ENCODE measurements at places on chromosomes 2 and 18. TPM values are rescaled to one million over a fixed set of nuclear protein-coding genes. Genes with fewer than 3 reads are reported as not detected.

- no peak overlapping the region for H3K27ac ChIP-seq
- H3K4me3 ChIP-seq, result no peak overlapping the region
- no peaks in the 10 kb centered on the region for H3K27me3 ChIP-seq
- no peaks in the 10 kb centered on the region for H3K4me1 ChIP-seq
- peaks cover 26% of the 10 kb centered on the region for H3K36me3 ChIP-seq
Observed at GRCh38 chr2:178491612-178492011, 11.4 kb downstream of the PLEKHA3 start.

- peaks cover 49% of the 10 kb centered on the region for H3K27me3 ChIP-seq
- H3K36me3 ChIP-seq, result no peaks in the 10 kb centered on the region
- no peaks in the 10 kb centered on the region for H3K4me1 ChIP-seq
Observed at GRCh38 chr18:61831071-61831470, 61.7 kb downstream of the RNF152 start.

- no peak overlapping the region for H3K4me3 ChIP-seq
- no peaks in the 10 kb centered on the region for H3K36me3 ChIP-seq
- DNase-seq, result no peak
- no peaks in the 10 kb centered on the region for H3K4me1 ChIP-seq
- H3K27me3 ChIP-seq, result no peaks in the 10 kb centered on the region
Observed at GRCh38 chr2:34402376-34402775, 803.3 kb upstream of the FAM98A start.

GRCh38 chr2:158753641-158754611 is 41.2 kb upstream of the DAPL1 start:
- H3K4me3 ChIP-seq, result no peak overlapping the region
- no peaks in the 10 kb centered on the region for H3K4me1 ChIP-seq
- H3K27ac ChIP-seq, result no peak overlapping the region
- H3K36me3 ChIP-seq, result no peaks in the 10 kb centered on the region
- peak; percentile 43 for DNase-seq

DNA sequence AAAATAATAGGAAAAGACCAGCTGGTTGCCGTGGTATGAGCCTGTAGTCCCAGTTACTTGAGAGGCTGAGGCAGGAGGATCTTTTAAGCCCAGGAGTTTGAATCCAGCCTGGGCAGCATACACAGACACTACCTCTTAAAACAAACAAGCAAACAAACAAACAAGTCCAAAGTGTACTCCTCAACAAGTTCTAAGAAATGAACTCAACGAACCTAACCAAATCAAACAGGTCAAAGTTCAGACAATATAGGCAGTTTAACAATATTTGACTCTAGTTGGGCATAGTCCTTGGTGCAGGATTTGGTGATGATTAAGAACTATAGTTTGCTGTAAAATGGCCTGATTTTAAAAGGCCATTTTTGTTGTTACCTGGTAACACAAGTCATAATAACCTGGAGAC is 41.9 kb upstream of the RHOB start:
- no peak overlapping the region for H3K4me3 ChIP-seq
- no peak for DNase-seq
- H3K27ac ChIP-seq, result no peak overlapping the region
- no peaks in the 10 kb centered on the region for H3K4me1 ChIP-seq

- DNase-seq, result no peak
- H3K4me1 ChIP-seq, result peaks cover 8% of the 10 kb centered on the region
- no peak overlapping the region for H3K27ac ChIP-seq
- no peak overlapping the region for H3K4me3 ChIP-seq
- H3K27me3 ChIP-seq, result no peaks in the 10 kb centered on the region
- H3K36me3 ChIP-seq, result peaks cover 55% of the 10 kb centered on the region
Observed at GRCh38 chr2:100980046-100980445, 22.0 kb upstream of the RPL31 start.

DNA sequence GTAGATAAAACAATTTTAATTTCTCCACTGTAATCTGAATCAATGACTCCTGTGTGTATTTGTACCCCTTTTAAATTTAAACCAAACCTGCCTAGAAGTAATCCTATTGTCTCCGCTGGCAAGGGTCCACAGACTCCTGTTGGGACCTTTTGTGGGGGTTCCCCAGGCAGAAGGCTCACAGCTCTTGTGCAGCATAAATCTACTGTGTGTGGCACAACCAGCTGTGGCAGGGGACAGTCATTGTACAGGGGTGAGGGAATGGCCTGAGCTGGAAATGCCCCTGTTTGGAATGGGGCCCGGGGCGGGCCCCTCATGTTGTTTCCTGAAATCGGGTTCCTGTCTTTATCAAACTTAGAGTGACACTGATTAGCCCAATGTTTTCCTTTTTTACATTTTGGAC is 318.2 kb upstream of the FAM98A start:
- no peaks in the 10 kb centered on the region for H3K36me3 ChIP-seq
- H3K27ac ChIP-seq, result no peak overlapping the region
- H3K4me3 ChIP-seq, result no peak overlapping the region
- no peak for DNase-seq

- no peaks in the 10 kb centered on the region for H3K36me3 ChIP-seq
- H3K4me3 ChIP-seq, result no peak overlapping the region
- H3K4me1 ChIP-seq, result no peaks in the 10 kb centered on the region
- H3K27ac ChIP-seq, result no peak overlapping the region
- H3K27me3 ChIP-seq, result no peaks in the 10 kb centered on the region
Observed at GRCh38 chr2:42752314-42752713, 11.6 kb downstream of the OXER1 start.

GRCh38 chr18:29874519-29875098 is 1167.9 kb downstream of the DSC3 start:
- no peaks in the 10 kb centered on the region for H3K4me1 ChIP-seq
- peak; percentile 58 for DNase-seq
- no peaks in the 10 kb centered on the region for H3K36me3 ChIP-seq
- no peak overlapping the region for H3K4me3 ChIP-seq
- H3K27ac ChIP-seq, result no peak overlapping the region

GRCh38 chr18:70290482-70291294 is 1.8 kb downstream of the SOCS6 start:
- H3K4me1 ChIP-seq, result peaks cover 74% of the 10 kb centered on the region
- peak overlapping the region; percentile 77 for H3K4me3 ChIP-seq
- no peak for DNase-seq
- peak overlapping the region; percentile 89 for H3K27ac ChIP-seq
- H3K36me3 ChIP-seq, result peaks cover 55% of the 10 kb centered on the region

GRCh38 chr2:172473167-172473566 is 45.8 kb downstream of the ITGA6 start:
- peaks cover 66% of the 10 kb centered on the region for H3K36me3 ChIP-seq
- H3K27me3 ChIP-seq, result no peaks in the 10 kb centered on the region
- no peak overlapping the region for H3K27ac ChIP-seq
- peaks cover under 1% of the 10 kb centered on the region for H3K4me1 ChIP-seq

DNA sequence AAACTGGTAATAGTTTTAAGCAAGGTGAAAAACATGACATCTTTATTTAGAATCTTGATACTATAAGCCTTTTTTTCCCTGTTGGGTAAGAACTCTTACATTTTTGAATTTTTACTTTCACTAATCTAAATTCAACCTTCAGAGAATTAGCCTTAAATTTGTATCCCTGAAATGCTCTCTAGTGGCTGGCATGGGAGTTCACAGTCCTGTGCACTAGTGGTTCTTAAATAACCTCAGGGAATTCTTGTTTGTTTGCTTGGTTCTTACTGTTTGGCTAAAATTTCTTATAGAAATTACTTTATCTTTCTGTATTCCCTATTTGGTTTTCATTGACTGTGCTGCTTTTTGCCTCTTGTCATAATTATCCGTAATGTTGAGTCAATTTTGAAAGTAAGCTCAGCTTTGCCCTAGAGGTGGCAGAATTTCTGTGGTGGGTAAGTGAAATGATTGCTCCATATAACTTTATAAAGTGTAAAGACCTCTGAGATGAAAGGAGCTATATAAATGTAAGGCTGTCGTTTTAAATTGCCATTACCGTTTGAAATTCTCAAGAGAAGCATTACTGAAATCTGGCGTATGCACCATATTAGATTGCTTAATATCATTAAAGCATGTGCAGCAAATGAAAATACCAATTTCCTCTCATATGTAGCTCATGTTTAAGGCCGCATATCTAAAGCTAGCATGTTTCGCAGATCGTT is 391.3 kb upstream of the FIGN start:
- no peak overlapping the region for H3K27ac ChIP-seq
- no peaks in the 10 kb centered on the region for H3K4me1 ChIP-seq
- no peak overlapping the region for H3K4me3 ChIP-seq
- DNase-seq, result no peak
- no peaks in the 10 kb centered on the region for H3K36me3 ChIP-seq

DNA sequence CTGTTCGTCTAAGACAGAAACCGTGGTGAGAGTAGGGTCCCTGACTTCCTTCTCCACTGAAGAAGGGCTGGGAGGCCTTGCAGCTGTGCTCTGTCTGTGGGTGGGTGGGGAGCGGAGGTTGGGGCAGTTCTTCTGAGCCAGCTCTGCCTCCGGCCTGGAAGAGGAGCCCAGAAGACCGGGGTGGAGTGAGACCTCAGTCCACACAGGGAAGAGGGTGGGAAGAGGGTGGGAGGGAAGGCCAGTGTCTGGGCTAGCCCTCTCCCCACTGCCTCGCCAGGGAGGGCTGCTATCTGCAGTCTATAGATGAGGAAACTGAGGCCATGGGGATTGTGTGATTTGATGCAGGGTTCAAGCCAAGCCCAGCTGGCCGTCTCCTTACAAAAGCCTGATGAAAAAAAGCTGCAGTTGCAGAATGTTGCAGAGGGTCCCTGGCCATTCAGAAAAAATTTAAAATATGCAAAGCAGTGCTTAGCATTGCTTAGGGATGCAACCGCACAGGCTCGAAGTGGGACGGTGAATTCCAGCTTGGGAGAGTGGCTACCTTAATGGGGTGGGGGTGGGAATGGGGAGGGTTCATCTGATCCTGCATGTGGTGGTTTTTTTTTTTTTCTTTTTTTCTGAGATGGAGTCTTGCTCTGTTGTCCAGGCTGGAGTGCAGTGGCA is 181.6 kb upstream of the HS6ST1 start:
- no peak overlapping the region for H3K4me3 ChIP-seq
- H3K4me1 ChIP-seq, result no peaks in the 10 kb centered on the region
- H3K36me3 ChIP-seq, result no peaks in the 10 kb centered on the region
- no peaks in the 10 kb centered on the region for H3K27me3 ChIP-seq
- H3K27ac ChIP-seq, result no peak overlapping the region

GRCh38 chr2:85819811-85820510 is 66.2 kb downstream of the ATOH8 start:
- no peak for DNase-seq
- no peak overlapping the region for H3K27ac ChIP-seq
- no peak overlapping the region for H3K4me3 ChIP-seq

GRCh38 chr2:106758901-106759497 is 127.0 kb downstream of the ST6GAL2 start:
- no peak overlapping the region for H3K4me3 ChIP-seq
- no peak overlapping the region for H3K27ac ChIP-seq
- H3K4me1 ChIP-seq, result no peaks in the 10 kb centered on the region
- H3K27me3 ChIP-seq, result no peaks in the 10 kb centered on the region
- no peak for DNase-seq
- no peaks in the 10 kb centered on the region for H3K36me3 ChIP-seq

- peak; percentile 65 for DNase-seq
- no peaks in the 10 kb centered on the region for H3K27me3 ChIP-seq
- H3K4me1 ChIP-seq, result peaks cover 16% of the 10 kb centered on the region
- H3K36me3 ChIP-seq, result peaks cover 42% of the 10 kb centered on the region
Observed at GRCh38 chr2:163735685-163736432, at the start of gene FIGN. TSS of gene FIGN (minus strand) at chr2:163736008. CDS start at chr2:163734927, 1,081 bp downstream.

DNA sequence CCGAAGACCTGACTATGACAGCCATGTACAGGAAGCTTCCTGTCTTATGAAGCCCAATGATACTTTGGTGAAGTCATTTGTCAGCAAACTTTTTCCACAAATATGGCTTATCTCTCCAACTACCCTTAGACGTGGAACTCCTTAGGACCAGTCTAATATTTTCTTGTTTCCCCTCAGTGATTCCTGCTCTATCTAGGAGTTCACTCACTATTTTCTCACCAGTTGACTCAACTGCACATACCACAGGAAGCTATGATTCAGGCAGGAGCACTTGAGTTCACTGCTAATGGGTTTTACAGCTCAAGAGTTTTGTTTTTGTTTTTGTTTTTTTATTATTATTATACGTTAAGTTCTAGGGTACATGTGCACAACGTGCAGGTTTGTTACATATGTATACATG is 109.3 kb downstream of the ANTXR1 start:
- no peaks in the 10 kb centered on the region for H3K4me1 ChIP-seq
- H3K4me3 ChIP-seq, result no peak overlapping the region
- peaks cover 55% of the 10 kb centered on the region for H3K27me3 ChIP-seq
- H3K36me3 ChIP-seq, result no peaks in the 10 kb centered on the region

TRIM43 gene
- total RNA-seq, result not detected

LOXL3 gene
- 1.2 TPM for total RNA-seq

SLC5A7 gene
- total RNA-seq, result not detected

CXCR4 gene
- 12.4 TPM for total RNA-seq

PRADC1 gene
- total RNA-seq, result 13.8 TPM

C2orf78 gene
- not detected for total RNA-seq

ASB18 gene
- not detected for total RNA-seq

NEURL3 gene
- 19.7 TPM for total RNA-seq

PSMA8 gene
- total RNA-seq, result not detected

Measured in Calu3 (cell line).